ENCODE measurements at places on chromosomes 4 and X.
A peak's percentile ranks its signal among the peaks of the same experiment; 100 is the strongest.

DNA sequence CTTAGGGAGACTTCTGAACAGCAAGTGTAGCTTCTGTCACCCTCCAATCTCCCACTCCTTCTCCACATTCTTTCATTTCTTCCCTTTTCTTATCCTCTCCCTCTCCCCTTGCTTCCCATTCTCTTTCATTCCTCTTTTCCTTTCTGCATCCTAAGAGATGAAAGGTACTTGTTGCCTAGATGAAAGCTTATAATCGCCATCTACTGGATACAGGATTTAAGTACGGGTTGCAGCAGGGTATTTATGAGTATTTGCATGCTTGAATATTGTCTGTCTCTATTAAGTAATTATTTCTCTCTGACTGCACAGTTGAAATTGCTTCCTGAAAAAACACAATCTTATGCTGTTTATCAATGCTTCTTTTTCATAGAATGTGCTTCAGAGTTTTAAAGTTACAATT lies 174.0 kb upstream of the TENT5D start:
- DNase-seq = no peak

- no peak for DNase-seq
Observed at GRCh38 chrX:10828036-10828435, 207.7 kb upstream of the MID1 start.

- no peak for DNase-seq
Observed at GRCh38 chr4:164357957-164358356, 396.0 kb upstream of the SMIM31 start.

- no peak for DNase-seq
Observed at GRCh38 chrX:107577933-107578332, 50.4 kb upstream of the PRPS1 start.

- peak; percentile 32 for DNase-seq
Observed at GRCh38 chrX:131063613-131064012, 5.5 kb downstream of the ARHGAP36 start.

DNA sequence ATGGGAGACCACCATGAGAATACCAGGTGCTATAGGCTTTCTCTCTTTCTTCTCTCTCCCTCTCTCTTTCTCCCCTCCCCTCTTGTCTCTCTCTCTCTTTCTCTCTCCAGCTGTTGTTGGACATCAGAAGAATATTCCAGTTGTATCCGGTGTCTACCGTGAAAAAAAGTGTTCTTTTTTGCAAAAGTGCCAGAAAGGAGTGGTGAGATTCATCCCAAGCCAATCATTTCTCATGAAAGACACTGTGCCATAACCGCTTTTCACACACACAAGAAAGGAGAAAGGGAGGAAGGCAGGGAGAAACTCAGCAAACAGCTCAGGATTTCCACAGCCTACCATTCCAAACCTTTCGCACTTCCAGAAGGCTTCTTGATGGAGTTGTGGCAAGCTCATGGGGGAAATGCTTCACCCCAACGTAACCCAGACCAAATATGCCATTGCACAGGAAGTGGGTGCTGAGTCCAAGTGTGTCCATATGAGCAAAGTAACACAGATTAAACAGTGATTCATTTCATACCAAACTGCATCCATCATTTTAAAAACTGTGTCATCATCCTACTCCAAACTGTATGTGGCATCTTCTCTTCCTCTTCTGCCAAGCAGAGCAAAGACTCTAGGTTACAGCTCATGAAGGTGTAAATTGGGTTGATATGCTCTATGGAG lies 224.0 kb downstream of the APBB2 start:
- no peak for DNase-seq

DNA sequence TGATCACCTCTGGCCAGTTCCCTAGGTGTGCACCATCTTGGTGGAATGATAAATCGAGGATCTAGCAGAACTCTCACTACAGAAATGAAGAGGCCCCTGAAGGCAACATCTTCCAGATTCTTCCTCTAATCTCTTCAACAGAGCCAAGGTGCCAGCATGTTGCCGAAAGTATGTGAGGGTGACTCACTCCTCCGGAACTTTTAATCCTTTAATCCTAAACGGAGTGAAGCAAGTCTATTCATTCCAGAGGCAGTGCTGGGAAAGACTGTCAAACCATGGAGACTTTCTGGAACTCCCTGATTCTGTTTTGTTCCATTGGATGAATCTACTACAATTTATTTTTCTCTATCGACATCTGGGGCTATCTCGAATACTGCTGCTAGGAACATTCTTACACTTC lies 68.7 kb downstream of the SUPT20HL2 start:
- no peak for DNase-seq

DNA sequence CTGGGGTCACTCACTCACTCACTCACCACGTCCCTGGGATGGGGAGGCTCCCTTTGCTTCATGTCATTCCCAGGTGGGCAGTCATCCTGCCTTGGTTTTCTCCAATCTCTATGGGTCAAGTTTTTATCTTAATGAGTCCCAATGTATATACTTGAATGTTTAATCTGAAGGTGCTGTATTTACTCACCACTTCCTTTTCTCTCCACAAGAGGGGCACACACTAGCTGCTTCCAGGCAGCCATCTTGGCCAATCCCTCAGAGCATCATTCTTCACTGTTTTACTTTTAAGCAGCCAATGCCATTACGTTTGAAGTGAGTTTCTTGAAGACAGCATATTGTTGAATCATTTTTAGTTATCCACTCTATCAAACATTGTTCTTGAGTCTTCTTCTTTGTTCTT lies 153.4 kb upstream of the ARSJ start:
- no peak for DNase-seq

- DNase-seq = no peak
Observed at GRCh38 chr4:53100501-53101190, 238.5 kb downstream of the RASL11B start.

- DNase-seq = no peak
Observed at GRCh38 chr4:6502147-6502546, 29.7 kb upstream of the PPP2R2C start.

- no peak for DNase-seq
Observed at GRCh38 chr4:2803624-2804448, 11.0 kb downstream of the SH3BP2 start.

GRCh38 chr4:116539744-116540143 lies 545.6 kb downstream of the TRAM1L1 start:
- no peak for DNase-seq

DNA sequence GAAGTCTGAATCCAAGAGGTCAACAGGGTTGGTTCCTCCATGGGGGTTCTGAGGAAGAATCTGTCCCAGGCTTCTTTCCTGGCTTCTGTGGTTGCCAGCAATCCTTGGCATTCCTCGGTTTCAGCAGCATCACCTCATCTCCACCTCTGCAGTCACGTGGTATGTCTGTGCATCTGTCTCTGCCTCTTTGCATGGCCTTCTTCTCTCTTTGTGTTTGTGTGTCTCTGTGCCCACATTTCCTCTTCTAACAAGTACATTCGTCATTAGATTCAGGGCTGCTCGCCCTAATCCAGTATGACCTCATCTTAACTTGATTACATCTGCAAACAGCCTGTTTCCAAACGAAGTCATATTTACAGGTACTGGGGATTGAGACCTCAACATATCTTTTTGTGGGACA lies 114.0 kb downstream of the BCOR start:
- DNase-seq = no peak

DNA sequence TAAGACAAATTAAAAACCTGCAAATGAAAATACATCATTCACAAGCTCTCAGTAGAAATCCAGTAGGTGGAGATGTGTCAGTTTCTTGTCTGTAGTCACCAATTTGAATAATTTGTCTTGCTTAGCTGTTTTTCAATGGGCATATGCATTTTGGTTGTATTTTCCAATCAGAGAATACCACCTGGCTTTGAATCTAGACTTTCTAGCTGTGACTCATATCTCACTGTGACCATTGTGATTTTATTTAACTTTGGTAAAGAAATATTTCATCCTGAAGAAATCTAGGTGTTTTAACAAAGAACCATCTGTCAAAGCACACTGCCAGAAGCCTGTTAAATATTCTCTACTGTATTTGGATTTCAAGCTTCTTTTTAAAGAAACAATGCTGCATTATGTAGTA lies 1650.6 kb upstream of the IGFBP7 start:
- DNase-seq = no peak

DNA sequence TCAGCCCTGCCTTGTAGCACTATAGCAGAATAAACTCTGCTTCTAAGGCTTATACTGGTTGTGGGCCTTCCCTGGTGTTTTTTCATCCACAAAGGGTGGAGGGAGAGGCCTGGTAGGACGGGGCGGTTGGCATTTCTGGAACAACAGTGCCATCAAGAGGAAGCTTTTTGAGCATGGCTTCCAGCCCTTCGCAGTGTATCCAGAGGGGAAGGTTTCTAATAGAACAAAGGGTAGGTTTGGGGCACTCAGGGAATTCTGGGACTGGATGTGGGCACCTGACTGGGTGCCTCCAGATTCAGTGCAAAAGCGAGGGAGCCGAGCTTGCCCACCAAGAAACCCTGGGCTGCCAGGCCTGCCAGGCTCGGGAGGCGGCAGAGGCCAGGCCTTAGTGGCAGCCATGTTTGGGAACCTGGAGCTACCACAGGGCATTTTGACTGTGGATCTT lies 229.6 kb upstream of the AGTR2 start:
- DNase-seq = no peak

DNA sequence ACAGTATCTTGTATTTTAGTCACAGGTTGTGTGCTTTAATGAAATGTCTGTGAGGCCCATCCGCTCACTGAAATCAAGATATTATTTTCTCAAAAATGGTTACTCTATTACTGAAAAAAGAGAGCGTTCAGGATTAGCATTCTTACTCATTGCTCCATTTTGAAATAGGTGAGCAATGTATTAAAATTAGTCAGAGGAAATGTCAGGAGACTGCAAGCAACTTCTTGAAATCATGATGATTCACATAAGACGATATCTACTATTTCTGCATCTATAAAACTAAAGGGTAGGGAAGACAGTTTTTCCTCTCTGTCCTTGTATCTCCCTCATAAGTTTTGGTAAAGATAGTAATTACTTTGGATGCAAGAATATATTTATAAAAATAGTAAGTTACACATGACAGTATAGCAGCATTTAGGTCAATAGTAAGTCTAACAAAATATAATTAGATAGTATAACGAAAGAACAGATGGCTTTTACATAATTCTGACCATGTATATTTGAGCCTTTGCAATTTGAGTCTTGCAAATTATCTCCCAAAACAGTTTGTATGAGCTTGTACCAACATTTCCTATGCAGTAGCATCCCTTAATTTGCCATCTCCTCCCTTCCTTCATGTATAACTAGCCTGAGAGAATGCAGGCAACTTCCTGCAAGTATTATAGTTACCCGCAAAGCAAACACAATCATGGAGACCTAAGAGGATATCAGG lies 937.8 kb downstream of the PCDH7 start:
- DNase-seq = no peak

GRCh38 chr4:78612398-78613178 lies 61.0 kb downstream of the ANXA3 start:
- DNase-seq = peak; percentile 9

GRCh38 chr4:141074098-141074878 lies 59.0 kb downstream of the RNF150 start:
- DNase-seq = no peak

- DNase-seq = no peak
Observed at GRCh38 chr4:46506876-46507275, 116.9 kb upstream of the GABRA2 start.

DNA sequence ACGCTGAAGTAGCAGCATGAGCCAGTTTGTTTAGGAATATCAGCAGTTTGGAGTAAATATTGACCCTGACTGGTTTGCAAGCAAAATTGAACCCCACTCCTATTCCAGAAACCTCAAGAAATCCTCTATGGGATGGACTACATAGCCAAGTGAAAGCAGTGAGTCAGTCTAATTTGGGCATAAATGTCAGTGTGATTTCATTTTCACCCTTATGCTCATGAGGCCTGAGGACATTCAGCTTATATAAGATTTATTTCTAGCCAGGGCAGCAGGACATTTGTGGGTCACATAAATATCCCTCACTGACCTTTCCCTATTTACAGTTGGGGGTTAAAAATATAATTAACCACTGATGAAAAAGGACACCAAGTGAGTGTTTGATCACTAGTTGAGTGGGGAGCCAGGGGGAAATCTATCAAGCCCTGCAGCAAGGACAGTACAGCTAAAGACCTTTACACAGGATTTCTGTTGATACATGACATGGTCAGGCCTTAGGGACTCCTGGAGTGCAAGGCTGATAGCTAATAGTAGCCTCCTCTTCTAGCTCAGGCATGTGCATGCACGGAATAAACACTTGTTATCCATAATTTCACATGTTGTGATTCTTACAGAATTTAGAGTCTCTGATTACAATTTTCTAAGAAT lies 996.9 kb upstream of the GRIA3 start:
- DNase-seq = no peak

GRCh38 chr4:133624744-133625143 lies 475.6 kb downstream of the PCDH10 start:
- peak; percentile 1 for DNase-seq

Data from HuH-7 (cell line).